Endothelial cell (in vitro differentiated cells): ENCODE measurements at places on chromosomes 16 and 17.

DNA sequence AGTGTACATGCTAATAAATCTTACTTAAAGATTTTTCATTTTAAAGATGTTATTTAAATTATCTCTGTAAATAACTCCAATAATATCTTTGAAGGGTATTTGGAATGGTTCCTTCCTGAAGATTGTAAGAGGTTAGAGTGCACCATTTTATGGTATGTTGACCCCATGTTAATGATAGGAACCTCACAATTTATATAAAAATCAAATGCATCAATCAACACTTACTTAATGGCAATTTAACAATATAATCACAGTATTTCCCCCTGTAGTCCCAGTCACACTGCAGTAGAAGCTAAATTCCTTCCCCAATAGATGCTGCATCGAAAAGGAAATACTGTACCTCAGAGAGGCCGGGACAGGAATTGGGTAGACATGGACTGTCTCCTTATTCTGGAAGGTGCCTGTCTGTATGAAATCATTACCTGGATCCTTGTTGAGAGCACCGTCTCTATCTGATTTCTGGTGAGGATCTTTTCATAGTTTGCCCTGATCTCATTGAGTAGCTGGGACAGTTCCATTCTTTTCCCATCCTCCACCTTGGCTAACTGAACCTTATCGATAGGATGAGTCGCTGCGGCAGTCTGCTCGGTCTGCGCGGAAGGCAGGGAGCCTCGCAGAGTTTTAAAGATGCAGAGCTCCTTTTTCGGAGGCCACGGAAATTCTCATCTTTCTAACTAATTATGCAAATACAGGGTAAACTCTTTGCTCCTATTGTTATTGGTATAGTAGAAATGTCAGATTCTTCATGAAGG is at the start of gene KRT222:
Gene KRT222 (minus strand): TSS at position 596 of the 752 bp plus-strand sequence. CDS start 78 bp downstream, at position 518.
- peak within 1 kb of the TSS; percentile 25 for H3K27ac ChIP-seq
- DNase-seq = no peak
- peaks cover 6% of the 10 kb centered on the region for H3K4me1 ChIP-seq
- H3K27me3 ChIP-seq = no peaks in the 10 kb centered on the region
- H3K4me3 ChIP-seq = peak within 1 kb of the TSS; percentile 83
- no peaks in the 10 kb centered on the region for H3K36me3 ChIP-seq

DNA sequence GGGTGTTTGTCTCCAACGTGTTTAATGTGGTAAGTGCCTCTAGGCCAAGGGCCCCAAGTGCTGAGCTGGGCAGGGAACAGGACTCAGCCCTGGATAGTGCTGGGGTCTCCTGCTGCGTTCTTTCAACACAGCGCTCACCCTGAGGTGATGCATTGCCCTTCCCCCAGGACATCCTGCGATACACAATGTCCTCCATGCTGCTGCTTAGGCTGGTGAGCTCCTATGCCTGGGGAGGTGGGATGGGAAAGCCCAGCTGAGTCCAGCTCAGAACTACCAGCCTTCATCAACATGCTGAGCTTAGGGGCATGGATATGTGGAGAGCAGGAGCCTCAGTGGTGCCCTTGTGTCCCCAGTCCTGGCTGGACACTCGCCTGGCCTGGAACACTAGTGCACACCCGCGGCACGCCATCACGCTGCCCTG is 563 bp downstream of the ZACN start:
- H3K4me1 ChIP-seq = peaks cover 17% of the 10 kb centered on the region
- DNase-seq = no peak
- peaks cover 10% of the 10 kb centered on the region for H3K36me3 ChIP-seq
- H3K27ac ChIP-seq = no peak overlapping the region
- H3K27me3 ChIP-seq = peaks cover 47% of the 10 kb centered on the region

DNA sequence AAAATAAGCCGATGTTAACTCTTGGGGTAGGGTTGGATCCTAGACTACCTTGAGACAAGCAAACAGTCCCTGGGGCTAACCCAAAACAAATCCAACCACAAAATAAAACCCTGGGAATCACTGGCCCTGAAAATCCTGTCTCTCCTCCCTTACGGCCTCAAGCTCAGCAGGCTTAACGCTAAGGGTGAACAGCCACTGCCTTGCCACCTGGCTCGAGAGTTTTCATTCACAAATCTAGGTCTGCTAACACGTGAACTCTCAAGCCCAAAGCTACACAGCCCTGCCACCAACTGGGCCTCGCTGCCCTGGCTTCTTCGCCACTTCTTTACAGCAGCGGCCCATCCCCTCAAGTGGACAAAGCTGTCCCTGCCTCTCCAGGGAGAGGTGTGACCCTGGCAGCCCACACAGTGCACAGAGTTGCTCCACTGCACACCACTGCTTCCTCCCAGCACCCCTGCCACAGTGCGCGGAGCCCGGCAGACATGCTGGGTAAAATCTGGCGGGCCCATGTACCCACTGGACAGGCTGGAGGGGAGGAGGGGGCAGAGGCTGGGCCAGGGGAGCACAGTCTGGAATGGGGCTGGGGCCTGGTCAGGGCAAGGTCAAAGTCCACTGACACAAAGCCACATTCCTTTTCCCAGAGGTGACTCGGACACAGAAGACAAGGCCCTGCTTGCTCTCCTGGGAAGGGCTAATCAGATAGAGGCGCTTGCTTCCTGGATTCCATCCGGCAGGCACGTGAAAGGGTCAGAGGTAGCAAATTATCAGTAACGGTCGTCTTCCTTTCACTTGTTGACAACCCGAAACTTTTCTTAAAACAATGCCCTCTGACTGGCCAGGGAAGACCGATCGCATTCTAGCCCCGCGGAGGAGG is 996 bp downstream of the PCYT2 start:
- no peaks in the 10 kb centered on the region for H3K4me1 ChIP-seq
- peaks cover 15% of the 10 kb centered on the region for H3K27me3 ChIP-seq
- DNase-seq = no peak
- H3K36me3 ChIP-seq = peaks cover 8% of the 10 kb centered on the region

GRCh38 chr16:20624205-20624604 is 48.0 kb upstream of the ACSM2B start:
- no peak overlapping the region for H3K4me3 ChIP-seq
- H3K27ac ChIP-seq = no peak overlapping the region
- no peaks in the 10 kb centered on the region for H3K4me1 ChIP-seq

DNA sequence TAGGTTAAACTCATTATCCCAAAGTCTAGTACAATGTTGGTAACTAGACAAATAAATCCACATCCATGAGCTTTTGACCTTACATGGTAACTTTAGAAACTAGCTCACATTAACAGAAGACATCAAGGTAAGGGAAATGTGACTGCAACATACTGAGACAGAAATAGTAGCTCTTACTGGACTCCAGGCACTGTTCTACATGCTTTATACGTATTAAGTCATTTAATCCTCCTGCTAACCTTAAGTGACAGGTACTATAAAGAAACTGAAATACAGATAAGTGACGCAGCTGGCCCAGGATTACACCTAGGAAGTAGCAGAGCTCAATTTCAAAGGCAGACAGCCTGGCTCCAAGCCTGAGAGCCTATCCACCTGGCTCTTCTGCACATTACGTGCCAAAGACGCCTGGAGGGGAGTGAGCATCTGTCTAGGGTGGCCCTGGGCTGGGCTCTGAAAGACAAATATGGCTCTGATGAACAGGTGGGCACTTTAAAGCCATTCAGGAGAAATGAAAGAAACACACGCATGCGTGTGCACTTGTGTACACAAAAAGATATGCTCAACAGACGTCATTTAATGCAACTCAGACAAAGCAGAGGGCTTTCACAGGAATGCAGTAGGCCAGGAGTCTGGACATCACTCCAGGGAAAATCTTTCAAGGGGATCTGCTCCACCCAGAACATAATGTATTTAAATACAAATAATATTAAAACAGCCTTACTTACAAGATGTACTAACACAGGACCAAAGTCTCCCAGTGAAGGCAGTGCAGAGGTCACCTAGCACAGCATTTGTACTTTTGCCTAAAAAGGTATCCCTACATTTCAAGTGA is 4.4 kb downstream of the ZC3H7A start:
- H3K27ac ChIP-seq = peak overlapping the region; percentile 37
- peaks cover 23% of the 10 kb centered on the region for H3K36me3 ChIP-seq
- H3K4me1 ChIP-seq = peaks cover 52% of the 10 kb centered on the region
- DNase-seq = no peak

DNA sequence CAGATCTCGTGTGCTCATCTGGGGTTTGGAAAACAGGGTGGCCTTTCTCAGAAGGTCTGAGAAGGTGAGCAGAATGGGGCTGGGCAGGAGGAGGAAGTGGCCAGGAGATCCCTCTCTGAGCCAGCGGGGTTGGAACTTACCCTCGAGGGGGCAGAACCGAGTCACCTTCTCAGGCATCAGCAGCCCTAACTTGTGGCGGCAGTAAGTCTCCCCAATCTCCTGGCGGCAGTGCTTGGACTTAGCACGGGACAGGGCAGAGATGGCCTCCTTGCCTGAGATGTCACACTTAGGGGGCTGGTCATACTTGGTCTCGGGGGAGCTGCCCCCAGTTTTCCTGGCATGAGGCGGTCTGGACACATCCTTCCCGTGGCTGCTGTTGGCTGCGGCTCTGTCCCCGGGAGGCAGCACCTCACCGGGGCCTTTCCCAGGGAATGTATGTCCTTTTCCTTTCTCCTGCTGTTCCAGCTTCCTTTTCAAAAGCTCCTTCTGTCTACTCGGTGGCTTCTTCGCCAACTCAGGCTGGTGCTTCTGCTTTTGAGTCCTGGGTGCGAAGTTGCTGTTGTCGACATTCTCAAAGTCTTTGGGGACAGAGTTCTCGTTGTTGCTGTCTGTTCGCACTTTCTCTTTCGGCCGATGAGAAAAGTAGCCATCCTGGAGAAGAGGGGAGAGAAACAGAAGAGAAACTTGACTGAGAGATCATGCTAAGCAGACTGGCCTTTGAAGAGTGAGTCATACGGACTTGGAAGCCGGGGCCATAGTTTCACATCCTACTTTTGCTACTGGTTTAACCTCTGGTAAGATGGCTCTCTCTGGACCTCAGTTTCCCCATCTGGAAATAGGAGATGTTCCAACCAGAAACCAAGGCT is 211.7 kb downstream of the XYLT1 start:
- H3K27me3 ChIP-seq = no peaks in the 10 kb centered on the region
- no peaks in the 10 kb centered on the region for H3K4me1 ChIP-seq
- DNase-seq = no peak
